ENCODE measurements at places on chromosomes 1 and 21. TPM values are rescaled to one million over a fixed set of nuclear protein-coding genes. Genes with fewer than 3 reads are reported as not detected.
A peak's percentile ranks its signal among the peaks of the same experiment; 100 is the strongest.

DNA sequence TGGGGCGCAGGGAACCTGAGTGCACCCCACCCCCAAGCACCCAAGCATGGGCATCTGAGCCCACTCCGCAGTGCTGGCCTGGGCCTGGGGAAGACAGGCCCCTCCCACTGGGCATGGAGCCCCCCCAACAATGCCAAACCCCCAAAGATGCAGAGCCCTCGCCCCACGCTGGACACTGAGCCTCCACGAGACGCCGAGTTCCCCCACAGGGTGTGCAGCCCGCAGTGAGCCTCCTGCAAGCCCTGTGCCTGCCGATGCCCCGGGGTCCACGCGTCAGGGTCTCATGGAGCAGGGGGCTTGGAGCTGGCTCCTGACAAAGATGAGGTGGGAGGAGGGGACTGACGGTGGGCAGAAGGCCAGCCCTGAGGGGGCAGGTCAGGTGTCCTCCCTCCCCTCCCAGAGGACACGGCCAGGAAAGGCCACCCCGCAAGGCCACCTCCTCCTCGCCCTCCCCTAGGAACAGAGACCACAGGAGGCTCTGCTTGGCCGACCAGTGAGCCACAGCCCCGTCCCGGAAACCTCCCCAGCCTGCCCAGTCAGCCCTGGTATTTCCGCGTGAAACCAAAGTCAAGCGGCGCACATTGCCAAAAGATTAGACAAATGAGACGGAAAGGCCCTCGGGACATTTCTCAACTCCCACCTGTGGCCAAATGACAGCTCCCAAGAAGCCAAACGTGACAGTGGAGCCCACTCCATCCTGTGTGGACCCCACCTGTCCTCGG is 33.4 kb downstream of the MEGF6 start:
- peak; percentile 51 for DNase-seq

DNA sequence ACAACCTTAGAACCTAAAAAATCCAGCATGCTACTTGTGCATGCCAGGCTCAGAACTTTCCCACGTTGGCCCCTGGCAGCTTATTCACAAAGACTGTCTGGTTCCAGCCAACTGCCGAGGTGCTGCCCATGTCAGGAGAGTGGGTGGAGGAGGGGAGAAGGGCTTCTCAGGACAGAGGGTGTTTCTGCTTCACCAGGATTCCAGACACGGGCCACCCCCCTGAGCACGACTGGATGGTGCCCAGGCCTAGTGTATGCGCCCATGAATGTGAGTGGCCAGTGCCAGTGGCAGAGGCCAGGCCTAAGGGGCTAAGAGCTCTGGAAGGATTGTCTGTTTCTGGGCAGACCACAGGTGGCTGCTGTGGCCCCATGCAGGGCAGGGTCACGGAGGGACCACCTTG is 148.2 kb upstream of the COL6A1 start:
- no peak for DNase-seq

GRCh38 chr1:71037829-71038620 is 9.6 kb downstream of the PTGER3 start:
- no peak for DNase-seq

DNA sequence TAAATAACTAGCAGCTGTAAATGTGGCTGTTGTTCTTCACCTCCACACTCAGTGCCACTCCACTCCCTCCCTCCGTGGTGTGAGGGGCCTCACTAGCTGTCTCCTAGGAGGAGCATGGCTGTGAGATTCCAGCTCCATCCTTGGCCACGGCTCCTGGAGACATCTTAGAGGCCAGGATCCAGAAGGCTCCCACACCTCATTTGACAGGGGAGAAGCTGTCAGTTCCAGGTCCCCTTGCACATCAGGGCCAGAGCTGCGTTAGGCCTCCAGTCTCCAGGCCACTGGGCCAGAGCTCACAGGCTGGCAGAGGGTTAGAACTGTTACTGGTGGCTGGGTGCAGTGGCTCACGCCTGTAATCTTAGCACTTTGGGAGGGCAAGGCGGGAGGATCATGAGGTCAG is 15.0 kb downstream of the PCSK9 start:
- DNase-seq = no peak

DNA sequence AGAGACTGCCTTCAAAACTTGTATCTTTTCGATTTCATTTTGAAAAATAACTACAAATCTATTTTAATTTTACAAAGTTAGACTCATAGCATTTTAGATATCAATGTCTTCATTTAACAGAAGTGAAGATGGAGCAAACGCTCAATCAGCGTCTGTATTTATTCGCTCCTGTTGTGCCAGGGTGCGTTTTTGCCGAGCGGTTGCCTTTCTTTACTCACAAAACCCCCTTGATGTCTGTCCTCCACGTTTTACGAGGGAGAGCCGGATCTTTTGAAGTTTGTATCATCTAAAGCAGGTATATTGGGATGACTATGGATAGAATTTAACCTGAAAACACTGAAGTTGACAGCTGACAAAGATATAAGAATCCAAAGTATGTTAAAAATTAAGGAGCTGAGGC is 44.6 kb downstream of the MRPL39 start:
- no peak for DNase-seq

TEX38 gene
- under 0.01 TPM for total RNA-seq

- no peak for DNase-seq
Measured at GRCh38 chr1:180402001-180402400, 100.4 kb downstream of the ACBD6 start.

DNA sequence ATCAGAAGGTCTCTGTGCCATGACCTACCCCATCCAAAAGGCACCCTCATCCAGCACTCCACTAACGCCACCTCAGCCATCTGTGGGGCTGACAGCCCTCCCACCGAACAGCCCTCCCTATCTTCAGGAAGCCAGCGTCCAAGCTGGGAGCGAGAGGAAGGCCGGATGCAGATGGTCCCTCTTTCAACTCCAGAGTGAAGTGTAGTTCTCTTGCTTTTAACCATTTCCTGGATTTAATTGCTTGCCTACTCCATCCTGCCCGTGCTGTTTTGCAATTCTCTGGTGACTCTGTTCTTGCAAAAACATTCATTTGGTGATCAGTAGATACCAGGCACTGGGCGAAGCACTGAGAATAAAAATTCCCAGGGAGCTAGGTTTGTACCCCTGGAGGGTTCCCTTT is 8.2 kb upstream of the DYRK1A start:
- DNase-seq = peak; percentile 92

CHRNB2 gene
- total RNA-seq = not detected

GRCh38 chr1:25456502-25456901 is 25.8 kb downstream of the MACO1 start:
- no peak for DNase-seq

DNA sequence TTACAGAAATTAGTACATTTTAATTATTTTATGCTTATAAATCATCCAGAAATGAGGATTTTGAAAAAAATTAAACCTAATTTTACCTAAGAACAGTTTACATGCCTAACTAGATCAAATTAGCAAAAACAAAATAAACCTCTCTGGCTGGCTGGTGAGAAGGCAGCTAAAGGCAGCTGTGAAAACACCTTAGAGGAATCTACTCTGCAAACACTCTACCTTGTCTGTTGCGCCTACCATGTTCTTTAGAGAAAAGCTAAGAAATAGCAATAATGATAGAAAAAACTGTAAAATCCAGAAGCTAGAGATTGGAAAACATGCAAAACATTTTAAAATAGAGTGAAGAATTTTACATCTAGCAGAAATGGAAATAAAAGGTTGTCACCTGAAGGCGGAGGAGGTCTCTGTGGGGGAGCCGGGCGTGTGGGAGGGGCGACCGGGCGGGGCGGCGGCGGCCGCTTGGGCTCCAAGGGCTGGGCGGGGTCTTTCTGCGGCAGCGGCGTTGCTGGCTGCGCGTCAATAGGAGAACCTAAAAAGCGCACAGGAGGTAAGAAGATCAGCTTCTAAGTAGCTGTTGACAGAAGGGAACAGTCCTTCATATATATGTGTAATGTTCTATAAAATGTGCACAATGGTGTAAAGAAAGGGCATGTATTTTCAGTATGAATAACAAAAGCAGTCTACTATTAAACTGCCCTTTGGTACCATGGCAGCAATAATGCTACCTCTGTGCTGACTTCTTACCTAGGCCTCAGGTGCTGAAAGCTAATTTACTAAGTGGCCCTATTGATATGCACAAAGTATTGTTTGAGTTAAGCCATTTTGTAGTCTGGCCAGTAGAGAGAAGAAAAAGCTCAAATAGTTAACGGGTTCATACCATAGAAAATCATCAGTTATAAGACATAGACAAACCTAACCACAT is 33.3 kb upstream of the CFAP298 start:
- DNase-seq = no peak

DNA sequence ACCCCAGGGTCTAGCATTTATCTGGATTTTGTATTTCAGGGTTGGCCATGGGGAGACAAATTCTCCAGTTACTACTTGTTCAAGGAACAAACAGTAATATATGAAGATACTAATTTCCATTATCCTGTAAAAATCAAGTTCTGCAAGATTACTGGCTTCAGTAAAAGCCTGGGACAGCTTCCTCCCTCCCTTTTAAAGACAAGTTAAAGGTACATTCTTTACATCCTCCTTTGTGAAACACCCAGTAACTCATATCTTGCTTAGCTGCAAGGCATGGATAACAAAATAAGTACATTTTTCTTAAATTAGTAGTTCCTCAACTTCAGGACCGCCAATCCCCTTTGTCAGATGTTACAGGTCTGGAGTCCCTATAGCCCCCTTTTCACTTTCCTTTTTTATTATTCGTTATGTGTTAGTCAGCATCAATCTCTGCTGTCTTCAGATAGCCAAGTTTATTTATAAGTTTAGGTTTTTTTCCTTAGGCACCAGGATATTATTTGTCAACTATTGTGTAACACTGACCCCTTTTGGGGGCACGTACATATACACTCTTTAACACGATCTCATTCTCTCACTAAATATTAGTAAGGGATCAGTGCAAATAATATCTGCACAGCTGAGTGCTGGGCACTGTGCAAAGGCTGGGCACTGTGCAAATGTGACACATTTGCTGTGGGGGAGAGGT is 9.8 kb downstream of the ERRFI1 start:
- DNase-seq = peak; percentile 32

TNFRSF1B gene
- 8.7 TPM for total RNA-seq

- no peak for DNase-seq
Measured at GRCh38 chr1:45244660-45245059, 38.3 kb upstream of the ZSWIM5 start.

GRCh38 chr1:242523719-242524570 is 552 bp downstream of the PLD5 start:
- DNase-seq = peak; percentile 9

GRCh38 chr1:64323054-64323453 is 119.6 kb downstream of the UBE2U start:
- no peak for DNase-seq

TTC34 gene
- under 0.01 TPM for total RNA-seq

- no peak for DNase-seq
Measured at GRCh38 chr1:188406636-188407035, 1577.9 kb downstream of the PLA2G4A start.

- DNase-seq = no peak
Measured at GRCh38 chr1:246800756-246801155, 76.5 kb downstream of the SCCPDH start.

LIPI gene
- total RNA-seq = not detected

DNA sequence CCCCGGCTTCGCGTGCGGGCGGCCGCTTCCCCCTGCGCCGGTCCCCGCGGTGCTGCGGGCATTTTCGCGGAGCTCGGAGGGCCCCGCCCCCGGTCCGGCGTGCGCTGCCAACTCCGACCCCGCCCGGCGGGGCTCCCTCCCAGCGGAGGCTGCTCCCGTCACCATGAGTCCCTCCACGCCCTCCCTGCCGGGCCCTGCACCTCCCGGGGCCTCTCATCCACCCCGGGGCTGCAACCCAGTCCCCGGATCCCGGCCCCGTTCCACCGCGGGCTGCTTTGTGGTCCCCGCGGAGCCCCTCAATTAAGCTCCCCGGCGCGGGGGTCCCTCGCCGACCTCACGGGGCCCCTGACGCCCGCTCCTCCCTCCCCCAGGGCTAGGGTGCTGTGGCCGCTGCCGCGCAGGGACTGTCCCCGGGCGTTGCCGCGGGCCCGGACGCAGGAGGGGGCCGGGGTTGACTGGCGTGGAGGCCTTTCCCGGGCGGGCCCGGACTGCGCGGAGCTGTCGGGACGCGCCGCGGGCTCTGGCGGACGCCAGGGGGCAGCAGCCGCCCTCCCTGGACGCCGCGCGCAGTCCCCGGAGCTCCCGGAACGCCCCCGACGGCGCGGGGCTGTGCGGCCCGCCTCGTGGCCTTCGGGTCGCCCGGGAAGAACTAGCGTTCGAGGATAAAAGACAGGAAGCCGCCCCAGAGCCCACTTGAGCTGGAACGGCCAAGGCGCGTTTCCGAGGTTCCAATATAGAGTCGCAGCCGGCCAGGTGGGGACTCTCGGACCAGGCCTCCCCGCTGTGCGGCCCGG is 159.2 kb downstream of the RUNX1 start:
- DNase-seq = peak; percentile 85

Data from lung microvascular endothelial cell (primary cell).